Stimulated activated CD4-positive, alpha-beta T cell treated with anti-CD3 and anti-CD28 coated beads, Interleukin-15, amount 100 ng/mL, for 1 hour (primary cell): ENCODE measurements at places on chromosomes 1 and 21.

DNA sequence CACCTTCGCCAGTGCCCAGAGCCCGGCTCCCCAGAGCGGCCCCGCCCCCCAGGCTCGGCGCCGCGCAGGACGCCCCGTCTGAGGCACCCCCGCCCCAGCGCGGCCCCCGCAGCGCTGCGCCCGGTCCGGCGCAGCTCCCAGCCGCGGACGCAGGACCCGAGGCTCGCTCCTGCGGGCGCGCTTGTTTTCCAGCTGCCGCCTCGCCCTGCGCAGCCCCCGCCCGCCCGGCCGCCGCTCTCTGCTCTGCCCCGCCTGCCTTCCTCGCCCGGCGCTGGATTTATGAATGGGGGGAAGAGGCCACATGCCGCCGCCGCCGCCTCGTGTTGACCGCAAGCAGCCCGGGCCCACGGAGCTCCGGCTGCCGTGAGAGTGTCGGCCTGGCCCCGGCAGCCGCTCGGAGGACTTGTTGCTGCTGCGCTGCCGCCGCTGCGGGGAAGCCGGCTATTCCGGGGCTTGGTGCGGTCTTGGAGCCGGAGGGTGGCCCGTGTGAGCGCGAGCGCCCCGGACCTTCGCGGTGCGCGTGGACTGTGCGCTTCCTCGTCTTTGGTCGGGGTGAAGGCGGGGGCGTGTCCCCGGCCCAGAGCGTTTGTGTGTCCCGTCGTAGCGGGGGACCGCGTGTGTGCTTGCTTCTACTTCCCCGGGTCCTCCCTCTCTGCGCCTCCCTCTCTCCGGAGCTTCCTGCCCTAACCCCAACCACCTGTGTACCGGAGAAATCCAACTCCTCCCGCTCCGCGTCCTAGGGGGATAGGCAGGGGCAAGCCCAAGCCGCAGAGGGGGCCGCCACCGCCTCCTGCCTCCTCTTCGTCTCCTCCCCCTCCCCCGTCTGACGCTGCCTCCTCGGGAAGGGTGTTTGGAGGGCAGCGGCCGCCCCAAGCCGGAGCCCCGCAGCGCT, 736 bp downstream of the KCNC4 start:
- DNase-seq, result peak; percentile 33

DNA sequence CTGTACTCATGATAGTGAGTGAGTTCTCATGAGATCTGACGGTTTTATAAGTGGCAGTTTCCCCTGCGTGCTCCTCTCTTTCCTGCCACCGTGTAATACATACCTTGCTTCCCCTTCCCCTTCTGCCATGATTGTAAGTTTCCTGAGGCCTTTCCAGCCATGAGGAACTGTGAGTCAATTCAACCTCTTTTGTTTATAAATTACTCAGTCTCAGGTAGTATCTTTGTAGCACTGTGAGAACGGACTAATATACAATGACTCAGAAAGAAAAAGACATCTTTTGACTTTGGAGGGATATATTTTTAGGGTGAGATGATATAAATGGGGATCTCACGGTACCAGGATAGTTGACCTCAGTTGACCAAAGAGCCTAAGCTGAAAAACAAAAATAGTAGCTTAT, 74.7 kb upstream of the BACH1 start:
- DNase-seq, result no peak

DNA sequence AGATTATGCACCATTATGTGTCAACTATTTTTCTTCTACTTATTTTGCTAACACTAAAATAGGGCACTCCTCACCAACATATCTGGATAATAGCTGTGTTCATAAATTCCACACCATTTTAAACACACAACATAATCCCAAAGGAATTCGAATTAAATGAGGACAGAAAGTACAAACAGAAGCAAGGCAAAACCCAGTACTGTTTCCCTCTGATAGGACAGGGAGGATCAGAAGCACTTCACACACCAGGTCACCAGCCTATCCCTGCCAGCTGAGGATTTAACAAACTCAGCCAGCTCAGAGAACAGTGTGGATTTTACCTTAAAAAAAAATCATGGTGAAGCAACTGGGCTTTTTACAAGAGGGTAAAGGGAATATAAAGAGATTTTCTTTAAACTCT, 20.0 kb downstream of the CRYZ start:
- DNase-seq, result no peak

DNA sequence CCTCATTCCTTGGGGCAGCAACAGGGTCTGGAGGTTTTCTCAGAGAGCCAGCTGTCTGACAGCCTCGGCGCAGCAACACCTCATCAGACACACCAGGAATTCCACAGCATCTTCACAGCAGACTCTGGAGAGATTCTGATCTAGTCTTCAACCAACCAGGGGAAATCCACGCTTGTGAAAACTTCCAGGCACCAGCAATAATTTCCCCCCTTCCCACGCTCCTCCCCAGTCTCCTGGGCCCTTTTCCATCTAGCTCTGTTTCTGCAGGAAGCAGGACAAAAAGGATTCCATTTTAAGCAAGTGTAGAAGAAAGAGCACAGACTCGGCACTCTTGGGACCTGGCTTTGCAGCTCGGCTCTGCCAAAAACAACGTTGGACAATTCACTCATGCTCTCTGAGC, 44.3 kb upstream of the CAPZB start:
- no peak for DNase-seq

- no peak for DNase-seq
Measured at GRCh38 chr1:84493747-84494146, 12.4 kb upstream of the SPATA1 start.

GRCh38 chr1:21567241-21568005, 58.2 kb downstream of the ALPL start:
- no peak for DNase-seq

DNA sequence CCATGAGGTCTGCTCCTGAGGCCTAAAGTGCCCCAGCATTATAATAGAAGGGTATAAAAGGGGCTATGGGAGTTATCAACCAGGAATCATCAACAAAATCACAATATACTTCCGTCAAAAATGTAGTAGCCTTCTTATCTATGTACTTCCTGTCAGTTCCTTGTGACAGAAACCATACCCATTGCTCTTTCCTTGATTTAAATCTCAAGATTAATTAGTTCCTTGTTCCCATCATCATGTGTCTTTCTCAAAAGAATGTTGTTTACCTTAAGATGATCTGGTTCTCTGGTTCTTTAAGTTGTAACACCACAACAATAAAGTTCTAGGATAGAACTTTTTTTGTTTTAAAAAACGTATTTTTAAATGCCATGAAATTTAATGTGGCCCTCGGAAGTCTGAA, 833.3 kb downstream of the LTN1 start:
- DNase-seq, result no peak

DNA sequence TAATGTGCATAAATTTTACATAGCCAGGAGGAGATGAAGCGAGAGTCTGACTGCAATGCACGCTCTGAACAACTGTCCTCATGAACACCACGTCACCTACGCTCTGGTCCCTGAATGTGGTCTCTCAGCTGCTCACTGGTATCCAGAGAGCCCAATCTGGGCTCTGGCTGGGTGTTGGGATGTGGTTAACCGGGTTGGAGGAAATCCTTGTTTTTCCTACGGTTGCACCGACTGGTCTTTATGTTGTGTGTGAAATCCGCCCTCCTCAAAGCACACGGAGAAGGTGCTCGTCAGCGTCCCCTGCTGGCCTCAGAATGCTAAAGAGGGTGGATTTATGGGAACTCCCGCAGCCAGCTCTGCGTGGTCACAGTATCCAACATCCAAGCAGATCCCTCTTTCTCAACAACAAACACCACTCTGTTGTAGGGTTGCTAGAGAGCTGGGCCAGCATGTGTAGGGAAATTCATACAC, 51.8 kb upstream of the FAM89A start:
- DNase-seq, result peak; percentile 14

GRCh38 chr1:153698923-153699714, 20.6 kb downstream of the NPR1 start:
- DNase-seq, result no peak

GRCh38 chr1:27863538-27863915, 8.8 kb upstream of the THEMIS2 start:
- DNase-seq, result no peak

DNA sequence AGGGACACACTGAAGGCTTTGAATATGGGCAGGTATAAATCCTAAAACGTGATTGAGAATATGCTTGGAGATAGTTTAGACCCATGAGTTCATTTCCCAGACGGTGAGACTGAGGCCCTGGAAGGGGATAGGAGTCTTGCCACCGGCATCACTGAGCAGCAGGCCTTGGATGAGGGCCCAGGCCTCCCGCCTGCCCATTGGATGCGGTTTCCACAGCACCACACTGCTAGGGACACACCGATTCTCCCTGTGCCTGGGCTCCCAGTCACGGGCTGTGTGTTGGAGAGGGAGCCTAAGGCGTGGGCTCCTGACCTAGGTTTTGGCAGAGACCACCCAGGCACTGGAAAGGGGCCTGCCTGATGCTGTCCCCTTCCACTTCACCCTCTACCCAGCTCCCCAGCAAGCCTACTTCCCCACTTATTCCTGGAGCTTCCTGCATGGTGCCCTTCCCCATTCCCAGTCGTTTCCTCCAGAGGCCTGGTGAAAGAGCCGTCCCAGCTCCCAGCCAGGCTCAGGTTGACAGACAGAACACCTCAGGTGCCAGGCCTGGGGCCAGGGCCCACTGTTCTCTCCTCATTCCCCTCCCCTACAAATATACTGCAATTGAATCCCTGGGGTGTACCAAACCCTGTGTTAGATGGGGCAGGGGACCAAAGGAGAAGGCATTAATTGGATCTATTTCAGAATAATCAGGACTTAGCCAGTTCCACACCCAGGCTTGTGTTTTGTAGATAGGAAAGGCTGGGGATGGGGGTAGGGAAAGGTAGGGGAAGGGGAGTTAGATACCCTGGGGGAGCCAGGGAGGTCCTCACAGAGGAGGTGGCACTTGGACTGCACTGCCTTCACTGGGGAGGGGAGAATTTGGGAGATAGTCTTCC, 3.4 kb downstream of the FOXO6 start:
- no peak for DNase-seq

- no peak for DNase-seq
Measured at GRCh38 chr1:77322061-77322900, 40.5 kb downstream of the AK5 start.

GRCh38 chr21:32710987-32711386, 16.8 kb downstream of the SYNJ1 start:
- no peak for DNase-seq

DNA sequence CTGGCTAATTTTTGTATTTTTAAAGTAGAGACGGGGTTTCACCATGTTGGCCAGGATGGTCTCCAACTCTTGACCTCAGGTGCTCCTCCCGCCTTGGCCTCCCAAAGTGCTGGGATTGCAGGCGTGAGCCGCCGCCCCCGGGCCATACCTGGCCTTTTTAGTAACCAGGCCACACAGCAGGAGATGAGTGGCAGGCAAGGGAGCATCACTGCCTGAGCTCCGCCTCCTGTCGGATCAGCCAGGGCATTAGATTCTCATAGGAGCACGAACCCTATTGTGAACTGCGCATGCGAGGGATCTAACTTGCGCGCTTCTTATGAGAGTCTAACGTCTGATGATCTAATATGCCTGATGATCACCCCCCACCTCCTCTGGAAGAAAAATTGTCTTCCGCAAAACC, 308.7 kb upstream of the PRMT6 start:
- no peak for DNase-seq

GRCh38 chr1:26237230-26237966, 3.4 kb downstream of the CEP85 start:
- no peak for DNase-seq

GRCh38 chr1:209318181-209319056, 265.1 kb upstream of the CAMK1G start:
- no peak for DNase-seq

DNA sequence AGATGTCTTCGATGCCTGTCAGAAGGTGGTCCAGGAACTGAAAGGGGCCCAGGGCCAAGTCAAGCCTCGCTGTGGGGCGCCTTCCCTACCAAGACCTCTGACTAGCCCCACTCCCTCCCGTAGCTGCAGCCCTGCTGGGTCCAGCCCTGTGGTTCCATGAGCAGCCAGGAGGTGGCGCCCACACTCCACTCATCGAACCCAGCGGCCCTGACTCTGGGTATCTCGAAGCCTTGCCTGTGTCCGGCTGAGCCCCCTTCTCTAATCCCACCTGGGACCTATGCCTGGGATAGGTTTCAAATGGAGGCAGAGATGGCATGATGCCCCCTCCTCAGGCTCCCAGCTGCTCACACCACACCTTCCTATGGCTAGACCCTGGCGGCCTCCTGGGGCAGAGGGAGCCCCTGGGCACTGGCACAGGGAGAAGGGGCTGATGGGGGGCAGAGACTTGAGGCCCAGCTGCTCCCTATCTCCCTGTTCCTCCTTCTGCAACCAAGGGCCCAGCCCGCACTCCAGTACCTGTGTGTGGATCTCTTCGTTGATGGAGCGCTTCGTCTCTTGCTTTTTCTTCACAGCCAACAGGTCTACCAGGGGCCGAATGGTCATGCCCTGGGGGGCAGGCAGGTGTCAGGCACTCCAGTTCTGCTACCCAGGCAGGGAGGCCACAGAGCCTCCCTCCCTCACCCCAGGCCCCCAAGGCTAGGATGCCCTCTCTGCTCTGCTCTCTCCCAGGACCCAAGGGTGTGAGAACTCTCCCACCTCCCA, 52.0 kb downstream of the SLC9A1 start:
- peak; percentile 80 for DNase-seq

- DNase-seq, result no peak
Measured at GRCh38 chr1:151145304-151146071, 943 bp downstream of the SEMA6C start.
